ENCODE measurements at places on chromosomes 3 and 15.
A peak's percentile ranks its signal among the peaks of the same experiment; 100 is the strongest.

DNA sequence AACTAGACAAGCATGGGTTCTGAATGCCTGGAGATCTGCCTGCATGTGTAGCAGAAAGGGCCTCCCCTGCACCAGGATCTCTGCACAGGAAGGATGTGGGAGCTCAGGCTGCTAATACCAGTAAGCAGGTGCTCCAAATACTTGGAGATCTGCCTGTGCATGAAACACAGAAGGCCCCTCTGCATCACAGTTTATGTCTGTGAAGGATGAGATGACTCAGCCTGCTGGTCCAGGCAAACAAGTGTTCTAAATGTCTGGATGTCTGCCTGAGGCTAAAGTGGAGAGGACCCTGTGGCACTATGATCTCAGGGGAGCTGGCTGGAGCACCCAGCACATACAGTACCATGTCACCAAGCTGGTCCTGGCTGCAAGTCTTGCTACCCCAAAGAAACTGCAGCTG, 678.8 kb downstream of the MCTP2 start:
- DNase-seq: no peak

DNA sequence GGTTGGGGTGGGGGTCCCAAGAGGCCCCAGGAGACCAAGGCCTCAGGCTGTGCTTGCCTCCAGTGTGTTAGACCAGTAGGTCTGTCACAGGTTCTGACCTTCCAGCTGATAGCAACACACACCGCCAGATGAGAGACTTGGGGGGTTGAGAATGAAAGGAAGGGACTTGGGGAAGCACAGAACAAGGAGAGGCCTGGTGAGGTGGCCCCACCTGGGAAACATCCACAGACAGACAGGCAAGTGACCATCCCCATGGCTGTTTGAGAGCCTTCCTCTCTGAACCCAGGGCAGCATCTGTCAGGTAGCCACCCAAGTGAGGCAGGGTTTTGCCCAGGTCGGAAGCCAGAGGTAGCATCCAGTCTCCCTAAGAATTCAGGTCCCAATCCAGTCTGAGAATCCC, 35.0 kb upstream of the VPS8 start:
- peak; percentile 30 for DNase-seq

DNA sequence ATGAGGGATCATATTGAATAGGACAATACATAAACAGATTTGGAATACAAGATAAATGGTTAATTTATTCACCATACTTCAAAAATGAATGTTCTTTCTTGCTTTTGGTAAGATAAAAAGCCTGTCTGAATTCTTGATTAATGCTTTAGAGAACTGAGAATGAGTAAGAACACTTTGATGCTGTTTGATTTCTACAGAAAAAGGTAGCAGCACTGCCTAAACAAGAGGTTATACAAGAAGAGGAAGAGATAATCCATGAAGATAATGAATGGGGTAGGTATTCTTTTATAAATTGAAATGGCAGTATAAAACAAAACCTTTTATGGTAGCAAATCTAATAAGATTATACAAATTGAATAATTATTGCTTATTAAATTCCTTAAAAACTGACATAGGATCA, 15.3 kb downstream of the UBA5 start:
- DNase-seq: no peak

DNA sequence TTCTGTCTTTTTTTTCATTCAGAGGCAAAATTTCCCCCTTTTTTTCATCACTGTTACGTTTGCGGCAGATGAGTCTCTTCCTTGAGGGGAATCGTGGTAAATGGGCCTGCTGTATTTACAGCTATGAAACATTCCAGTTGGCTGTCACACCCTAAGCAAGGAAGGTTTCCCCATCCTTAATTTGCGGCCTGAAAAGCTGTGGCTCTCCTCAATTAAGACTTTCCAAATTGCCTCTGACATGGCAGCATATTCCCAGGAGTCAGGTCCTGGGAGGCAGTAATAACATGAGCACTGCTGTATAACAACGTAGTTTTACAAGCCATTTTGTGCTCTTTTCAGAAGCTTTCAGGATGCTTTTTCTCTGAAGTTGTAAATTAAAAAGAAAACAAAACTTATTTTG, 420.9 kb downstream of the LPP start:
- no peak for DNase-seq

DNA sequence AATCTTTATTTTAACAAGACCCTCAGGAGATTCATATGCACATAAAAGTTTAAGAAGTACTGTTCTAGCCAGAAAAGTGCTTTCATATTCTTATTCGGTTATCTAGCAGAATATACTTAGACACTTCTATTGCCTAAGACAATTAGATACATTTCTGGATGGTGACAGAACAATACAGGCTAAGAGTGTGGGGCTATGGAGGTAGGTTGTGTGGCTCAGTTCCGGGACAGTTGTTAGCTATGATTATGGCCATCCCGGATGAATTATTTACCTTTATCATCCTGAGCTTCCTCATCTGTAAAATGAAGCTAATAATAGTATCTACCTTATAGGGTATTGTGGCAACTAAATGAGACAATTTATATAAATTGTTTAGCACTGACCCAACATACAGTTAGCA, 6.6 kb downstream of the FAM98B start:
- DNase-seq: no peak

- no peak for DNase-seq
Measured at GRCh38 chr3:152292366-152292765, 23.6 kb downstream of the MBNL1 start.

GRCh38 chr3:178147001-178147400, 389.2 kb upstream of the KCNMB2 start:
- no peak for DNase-seq

DNA sequence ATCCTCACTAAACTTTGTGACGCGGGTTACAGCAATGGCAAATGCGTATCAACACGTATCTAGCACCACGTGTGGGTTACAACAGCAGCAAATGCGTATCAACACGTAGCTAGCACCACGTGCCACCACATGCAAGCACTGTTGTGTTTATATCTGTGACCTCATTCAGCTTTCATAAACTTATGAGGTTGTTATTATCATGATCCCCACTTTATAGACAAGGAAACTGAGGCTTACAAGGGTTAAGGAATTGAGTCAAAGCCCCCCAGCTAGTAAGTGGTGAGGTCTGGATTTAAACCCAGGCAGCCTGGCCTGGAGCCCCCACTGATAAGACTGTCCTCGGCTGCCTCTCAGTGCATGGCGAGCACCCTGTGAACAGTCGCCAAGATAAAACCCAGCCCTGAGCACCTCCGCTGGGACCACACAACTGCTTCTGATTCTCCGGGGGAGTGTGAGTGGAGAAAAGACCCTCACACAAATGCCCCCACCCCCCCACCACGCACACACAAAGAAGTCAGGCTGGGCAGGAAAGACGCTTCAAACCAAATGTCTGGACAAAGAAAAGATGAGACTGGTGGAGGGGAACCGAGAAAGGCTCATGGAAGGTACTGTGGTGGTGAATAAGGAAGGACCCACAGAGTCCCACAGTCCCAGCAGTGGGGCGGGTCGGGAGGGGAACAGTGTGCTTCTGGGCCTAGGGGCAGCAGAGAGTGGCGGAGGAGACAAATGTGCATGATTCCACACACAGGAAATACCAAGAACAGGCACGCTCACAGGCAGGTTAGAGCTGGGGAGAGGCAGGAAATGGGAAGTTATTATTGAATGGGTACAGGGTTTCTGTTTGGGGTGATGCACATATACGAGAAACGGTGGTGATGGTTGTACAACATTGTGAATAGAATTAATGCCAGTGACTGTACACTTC, 173.4 kb downstream of the XXYLT1 start:
- DNase-seq: peak; percentile 45

DNA sequence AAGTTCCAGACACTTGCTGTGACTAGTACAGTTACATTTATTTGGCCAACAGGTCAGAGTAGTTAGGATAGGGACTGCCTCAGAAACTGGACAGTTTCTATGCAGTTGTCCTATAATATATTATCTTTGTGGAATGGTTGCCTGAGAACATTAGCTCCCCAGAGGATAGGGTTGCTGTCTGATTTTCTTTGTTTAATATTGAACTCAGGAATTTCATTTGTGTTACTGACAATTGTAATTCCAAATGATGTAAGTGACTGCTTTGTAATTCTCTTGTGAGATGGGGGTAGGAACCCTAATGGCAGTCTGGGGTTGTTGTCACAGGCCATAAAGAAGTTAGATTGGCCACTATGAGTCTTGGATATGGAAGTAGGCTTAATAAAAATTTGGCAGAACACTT, 2.2 kb downstream of the NXPE3 start:
- DNase-seq: no peak

Measured in upper lobe of right lung (tissue), 1 donor.